SHP77 treated with DMSO at 0.1 percent for 48 hours (cell line): ENCODE measurements at places on chromosomes 5 and 9.

DNA sequence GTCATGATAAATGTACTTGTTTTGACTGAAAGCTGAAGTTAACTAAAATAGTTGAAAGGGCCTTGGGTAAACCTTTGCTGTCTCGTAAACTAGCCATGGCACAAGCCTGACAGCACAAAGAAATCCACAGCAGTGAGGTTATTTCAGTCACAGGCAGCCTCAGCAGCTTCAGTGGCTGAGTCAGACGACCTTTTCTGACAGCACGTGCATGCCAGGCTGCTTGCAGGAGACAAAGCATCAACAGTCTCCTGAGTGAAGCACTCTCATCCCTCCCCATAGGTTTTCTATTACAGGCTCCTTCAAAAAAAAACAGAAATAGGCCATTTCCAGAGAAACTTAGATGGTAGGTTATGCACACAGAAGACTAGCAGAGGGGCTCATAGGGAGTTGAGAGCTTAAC is 34.6 kb downstream of the OXCT1 start:
- DNase-seq: peak; percentile 4

DNA sequence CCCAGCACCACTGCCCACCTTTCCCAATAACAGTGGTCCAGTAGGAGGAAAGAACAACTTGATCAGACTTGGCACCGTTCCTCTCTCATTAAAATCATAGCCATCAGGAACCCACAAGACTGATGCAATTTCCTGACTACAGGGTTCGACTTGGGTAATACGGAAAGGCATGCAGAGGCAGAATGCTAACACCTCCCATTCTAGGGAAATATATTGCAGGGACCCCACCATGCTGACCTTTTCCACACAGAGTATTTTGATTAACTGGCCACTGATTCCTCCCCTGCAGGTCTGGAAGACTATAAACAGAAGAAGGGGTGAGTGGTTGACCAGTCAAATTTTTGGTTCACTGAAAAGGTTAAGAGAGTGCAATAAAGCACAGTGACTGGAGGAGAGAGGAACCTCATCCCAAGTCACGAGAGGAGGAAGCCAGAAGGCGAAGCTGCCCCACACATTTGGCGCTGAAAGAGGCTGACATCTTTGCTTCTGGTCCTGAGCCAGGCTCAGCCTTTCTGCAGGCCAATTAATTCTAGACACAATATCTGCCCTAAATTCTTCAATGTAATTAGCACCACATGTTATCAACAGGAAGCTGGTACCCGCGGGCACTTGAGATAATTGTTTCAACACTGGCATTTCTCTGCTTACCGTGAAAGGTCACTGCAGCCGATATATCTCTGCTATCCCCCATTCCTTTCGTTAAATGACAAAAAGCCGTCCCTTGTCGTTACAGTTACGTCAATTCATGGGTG is 64.7 kb upstream of the SPOCK1 start:
- DNase-seq: no peak

GRCh38 chr9:5633243-5633642 is 4.3 kb downstream of the RIC1 start:
- DNase-seq: no peak

DNA sequence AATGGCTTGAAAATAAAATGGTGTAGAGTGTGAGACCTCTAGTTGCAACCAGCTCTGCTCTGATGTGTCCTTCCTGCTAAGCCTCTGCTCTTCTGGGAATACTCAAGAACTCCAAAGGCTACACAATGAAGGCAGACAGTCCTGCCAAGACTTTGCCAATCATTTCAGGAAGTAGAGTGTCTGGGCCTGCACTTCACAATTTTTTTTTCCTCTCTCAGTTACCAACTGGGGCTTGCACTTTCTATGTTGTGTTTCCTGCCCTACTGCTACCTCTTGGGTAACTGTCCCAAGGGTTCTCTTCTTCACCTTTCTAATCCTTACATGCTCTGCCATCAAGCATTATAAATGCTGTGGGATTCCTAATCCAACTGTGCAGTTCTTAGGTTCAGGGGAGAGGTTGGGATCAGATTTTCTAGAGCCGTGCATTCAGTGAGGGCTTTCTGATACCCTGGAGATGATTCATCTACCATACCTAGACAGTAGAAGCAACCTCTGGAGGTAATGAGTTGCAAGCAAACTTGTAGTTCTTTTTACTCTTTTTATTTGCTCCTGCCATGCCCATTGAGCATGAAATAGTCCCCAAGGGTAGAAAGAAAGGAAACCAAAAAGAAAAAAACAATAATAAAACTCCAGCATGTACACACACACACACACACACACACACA is 365.9 kb downstream of the MLLT3 start:
- DNase-seq: no peak

DNA sequence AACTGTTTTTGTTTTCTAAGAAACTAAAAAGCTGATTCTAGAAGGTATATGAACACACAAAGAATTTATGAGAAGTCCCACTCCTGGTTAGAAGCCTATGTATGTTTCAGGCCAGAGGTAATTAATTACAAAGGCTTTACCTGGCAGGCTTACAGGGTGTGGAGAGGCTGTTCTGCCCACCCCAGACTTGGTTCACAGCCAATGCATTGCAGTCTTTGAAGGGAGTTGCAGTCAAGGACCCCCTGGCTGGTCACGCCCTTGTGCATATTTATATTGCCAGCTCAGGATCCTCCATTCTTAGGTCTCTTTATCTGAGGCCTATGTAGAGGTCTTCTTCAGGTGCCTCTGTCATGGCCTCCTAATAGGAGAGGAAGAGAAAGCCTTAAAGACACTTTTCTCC is 13.6 kb upstream of the PRSS3 start:
- no peak for DNase-seq

DNA sequence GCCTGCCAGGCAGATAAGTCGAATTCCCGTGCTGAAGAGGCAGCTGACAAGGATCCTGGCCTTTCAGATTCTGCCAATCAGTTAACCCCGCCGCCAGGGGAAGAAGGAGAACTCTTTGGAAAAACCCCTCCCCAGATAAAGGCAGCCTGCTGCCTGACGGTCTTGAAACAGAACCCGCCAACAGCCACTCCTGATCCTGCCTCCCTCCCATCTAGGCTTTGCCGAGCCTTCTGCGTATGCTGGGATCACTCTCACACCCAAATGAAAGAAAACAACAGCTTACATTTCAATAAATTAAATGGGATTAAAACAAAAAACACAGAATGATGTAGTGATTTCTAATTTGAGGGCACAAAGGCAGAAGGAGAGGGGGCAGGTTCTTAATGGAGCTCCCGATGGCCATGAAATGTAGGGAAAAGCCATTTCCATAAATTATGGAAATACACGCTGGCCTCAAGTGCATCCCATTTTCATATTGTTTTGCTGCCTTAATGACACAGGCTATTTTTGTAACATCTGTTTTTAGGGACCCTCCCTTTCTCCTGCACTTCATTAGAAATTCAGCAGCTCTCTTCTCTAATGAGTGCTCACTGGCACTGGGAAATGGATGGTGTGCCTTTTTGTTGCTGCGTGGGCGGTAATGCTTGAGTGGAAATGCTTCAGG is 319.1 kb downstream of the MED10 start:
- no peak for DNase-seq

- no peak for DNase-seq
Measured at GRCh38 chr5:139995929-139996328, 47.2 kb downstream of the NRG2 start.

DNA sequence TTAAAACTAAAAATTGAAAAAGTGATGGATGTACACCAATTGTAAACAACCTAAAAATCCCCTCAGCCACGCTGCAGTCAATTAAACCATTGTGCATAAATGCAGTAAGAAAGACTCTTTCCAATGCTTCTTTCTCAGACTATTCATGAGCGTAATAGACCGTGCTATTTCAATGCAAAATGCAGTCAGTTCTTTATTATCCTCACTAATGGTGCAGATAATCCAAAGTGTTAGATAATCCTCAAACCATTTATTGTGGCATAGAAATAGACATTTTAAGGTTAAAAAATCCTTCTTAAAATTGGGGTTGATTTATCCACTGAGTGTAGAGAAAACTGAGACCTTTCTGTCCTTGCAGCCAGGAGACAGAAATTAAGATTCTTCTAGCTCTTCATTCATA is 1862.8 kb downstream of the EFNA5 start:
- no peak for DNase-seq

GRCh38 chr9:126377536-126377935 is 50.9 kb downstream of the MVB12B start:
- DNase-seq: no peak
